ENCODE measurements at places on chromosomes 6 and 20. TPM values are rescaled to one million over a fixed set of nuclear protein-coding genes. Genes with fewer than 3 reads are reported as not detected.

GRCh38 chr6:6826095-6826901, 237.8 kb downstream of the LY86 start:
- no peak for DNase-seq
- no peak overlapping the region for H3K27ac ChIP-seq
- peaks cover 25% of the 10 kb centered on the region for H3K4me1 ChIP-seq
- no peaks in the 10 kb centered on the region for H3K36me3 ChIP-seq
- peaks cover 30% of the 10 kb centered on the region for H3K27me3 ChIP-seq
- H3K4me3 ChIP-seq: no peak overlapping the region

DNA sequence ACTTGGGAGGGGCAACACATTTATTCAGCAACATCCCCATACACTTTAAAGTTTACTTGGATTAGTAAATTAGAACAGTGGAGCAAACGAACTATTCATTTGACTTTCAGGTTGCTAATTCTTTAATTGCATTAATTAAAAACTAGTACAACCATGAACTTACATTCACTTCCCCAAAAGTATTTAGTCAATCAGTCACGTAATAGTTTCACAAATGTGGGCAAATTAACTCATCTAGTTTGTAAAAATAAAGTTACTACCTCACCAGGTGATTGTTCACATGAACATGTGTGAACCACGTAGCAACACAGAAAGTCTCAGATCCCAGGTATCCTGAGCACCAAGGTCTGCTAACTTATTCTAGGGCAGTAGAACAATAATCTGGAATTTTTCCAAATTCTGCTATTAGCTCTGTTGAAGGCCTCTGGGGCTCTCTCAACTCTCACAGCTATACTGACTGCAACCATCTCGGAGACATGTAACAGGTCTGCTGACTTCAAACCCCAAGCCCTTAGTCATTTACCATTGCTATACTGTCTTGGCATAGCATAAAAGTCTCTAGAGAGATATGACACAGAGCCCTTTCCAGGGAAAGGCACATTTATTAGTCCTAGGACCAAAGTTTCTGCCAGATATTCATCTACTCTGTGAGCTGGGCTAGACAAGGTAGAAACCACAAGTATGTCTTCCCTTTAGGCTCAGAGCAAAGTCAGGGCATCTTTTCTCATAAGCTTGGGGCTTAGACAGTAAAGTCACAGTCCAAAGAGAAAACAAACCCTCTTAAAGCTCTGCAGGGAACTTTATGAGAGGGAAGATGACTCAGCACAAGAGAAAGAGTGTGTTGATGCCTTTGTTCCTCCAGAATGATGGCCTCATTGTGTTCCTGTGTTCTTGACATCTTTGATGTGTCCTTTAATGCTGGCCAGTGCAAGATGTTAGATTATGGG, 50.9 kb upstream of the CCDC28A start:
- H3K27me3 ChIP-seq: peaks cover 17% of the 10 kb centered on the region
- H3K4me1 ChIP-seq: peaks cover 3% of the 10 kb centered on the region
- no peak for DNase-seq
- no peaks in the 10 kb centered on the region for H3K36me3 ChIP-seq
- H3K4me3 ChIP-seq: no peak overlapping the region

GRCh38 chr6:97630604-97631003, 347.6 kb upstream of the MMS22L start:
- DNase-seq: no peak
- no peak overlapping the region for H3K27ac ChIP-seq
- H3K27me3 ChIP-seq: no peaks in the 10 kb centered on the region
- no peaks in the 10 kb centered on the region for H3K4me1 ChIP-seq
- H3K4me3 ChIP-seq: no peak overlapping the region
- H3K36me3 ChIP-seq: no peaks in the 10 kb centered on the region

- H3K27me3 ChIP-seq: peaks cover 15% of the 10 kb centered on the region
- no peak overlapping the region for H3K27ac ChIP-seq
- DNase-seq: no peak
- H3K4me1 ChIP-seq: no peaks in the 10 kb centered on the region
- H3K4me3 ChIP-seq: no peak overlapping the region
These were observed 81.6 kb downstream of the KCNB1 start for GRCh38 chr20:49400904-49401303.

GRCh38 chr6:117465691-117466090, 16.8 kb upstream of the DCBLD1 start:
- DNase-seq: no peak
- H3K36me3 ChIP-seq: no peaks in the 10 kb centered on the region
- peaks cover 23% of the 10 kb centered on the region for H3K27me3 ChIP-seq
- H3K4me1 ChIP-seq: peaks cover 24% of the 10 kb centered on the region
- H3K4me3 ChIP-seq: no peak overlapping the region

- H3K27ac ChIP-seq: no peak overlapping the region
- no peaks in the 10 kb centered on the region for H3K36me3 ChIP-seq
- no peak overlapping the region for H3K4me3 ChIP-seq
- DNase-seq: no peak
- no peaks in the 10 kb centered on the region for H3K4me1 ChIP-seq
These were observed 64.7 kb upstream of the MTHFD1L start for GRCh38 chr6:150800674-150801314.

DNA sequence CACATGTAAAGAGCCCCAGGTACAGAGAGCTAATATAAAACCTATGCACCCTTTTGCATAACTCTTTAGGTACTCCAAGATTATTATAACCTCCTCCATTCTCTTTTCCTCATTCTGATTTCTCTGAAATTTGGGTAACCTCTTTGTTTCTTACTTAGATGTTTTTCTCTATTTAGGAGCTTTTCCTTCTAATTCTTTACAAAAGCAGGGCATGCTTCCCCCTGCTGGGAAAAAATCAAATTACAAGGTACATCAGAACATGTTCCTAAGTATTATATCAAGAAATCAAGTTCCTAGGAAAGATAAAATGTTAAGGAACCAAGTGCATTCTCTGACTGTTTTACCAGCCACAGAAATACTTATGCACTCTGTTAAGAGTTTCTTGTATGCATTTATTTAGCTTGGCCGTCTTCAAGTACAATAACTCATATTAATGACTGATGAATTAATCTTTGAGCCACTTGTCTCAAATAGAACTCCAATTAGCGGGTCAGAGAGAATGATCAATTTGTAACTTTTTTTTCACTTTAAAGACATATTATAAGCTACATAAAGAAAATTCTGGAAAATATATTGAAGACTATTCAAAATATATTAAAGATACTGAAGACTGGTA, 2.1 kb downstream of the KHDRBS2 start:
- H3K4me1 ChIP-seq: peaks cover 2% of the 10 kb centered on the region
- no peaks in the 10 kb centered on the region for H3K36me3 ChIP-seq
- no peak overlapping the region for H3K4me3 ChIP-seq
- peaks cover 17% of the 10 kb centered on the region for H3K27me3 ChIP-seq

GRCh38 chr6:128617285-128617684, 96.9 kb upstream of the PTPRK start:
- no peak for DNase-seq
- H3K27ac ChIP-seq: no peak overlapping the region
- no peak overlapping the region for H3K4me3 ChIP-seq
- H3K36me3 ChIP-seq: peaks cover 3% of the 10 kb centered on the region
- no peaks in the 10 kb centered on the region for H3K27me3 ChIP-seq

- H3K4me3 ChIP-seq: no peak overlapping the region
- no peak for DNase-seq
- H3K27me3 ChIP-seq: no peaks in the 10 kb centered on the region
These were observed 13.5 kb downstream of the USP45 start for GRCh38 chr6:99501762-99502161.

- no peaks in the 10 kb centered on the region for H3K36me3 ChIP-seq
- no peak overlapping the region for H3K27ac ChIP-seq
- H3K27me3 ChIP-seq: peaks cover 19% of the 10 kb centered on the region
- H3K4me3 ChIP-seq: no peak overlapping the region
These were observed 4.4 kb upstream of the CST3 start for GRCh38 chr20:23641936-23642751.

Gene FKBP1A
- total RNA-seq: 231 TPM

Gene AFG1L
- 5.5 TPM for total RNA-seq

Gene STK4
- 229 TPM for total RNA-seq

Gene PRND
- not detected for total RNA-seq

Gene CLVS2
- not detected for total RNA-seq
